ENCODE measurements at places on chromosomes 12 and 14.

- no peak for DNase-seq
These were observed 966.1 kb downstream of the FSCB start for GRCh38 chr14:43540948-43541347.

DNA sequence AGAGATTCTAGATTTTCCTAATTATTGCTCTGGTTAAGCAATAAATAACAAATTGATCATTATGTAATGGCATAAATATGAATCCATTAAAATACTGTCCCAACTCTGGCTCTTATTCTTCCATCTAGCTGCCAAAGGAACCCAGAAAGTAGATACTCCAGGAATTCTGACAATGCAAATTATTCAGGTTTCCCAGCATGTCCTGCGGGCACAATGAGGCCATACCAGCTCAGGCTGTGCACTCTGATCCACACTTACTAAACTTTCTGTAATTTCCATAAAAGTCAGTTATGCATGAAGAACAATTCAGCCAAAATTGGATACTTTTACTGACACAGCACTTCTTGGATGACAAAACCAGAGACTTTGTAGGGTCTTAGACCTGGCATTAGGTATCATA is 576.3 kb downstream of the KCNH5 start:
- DNase-seq, result no peak

DNA sequence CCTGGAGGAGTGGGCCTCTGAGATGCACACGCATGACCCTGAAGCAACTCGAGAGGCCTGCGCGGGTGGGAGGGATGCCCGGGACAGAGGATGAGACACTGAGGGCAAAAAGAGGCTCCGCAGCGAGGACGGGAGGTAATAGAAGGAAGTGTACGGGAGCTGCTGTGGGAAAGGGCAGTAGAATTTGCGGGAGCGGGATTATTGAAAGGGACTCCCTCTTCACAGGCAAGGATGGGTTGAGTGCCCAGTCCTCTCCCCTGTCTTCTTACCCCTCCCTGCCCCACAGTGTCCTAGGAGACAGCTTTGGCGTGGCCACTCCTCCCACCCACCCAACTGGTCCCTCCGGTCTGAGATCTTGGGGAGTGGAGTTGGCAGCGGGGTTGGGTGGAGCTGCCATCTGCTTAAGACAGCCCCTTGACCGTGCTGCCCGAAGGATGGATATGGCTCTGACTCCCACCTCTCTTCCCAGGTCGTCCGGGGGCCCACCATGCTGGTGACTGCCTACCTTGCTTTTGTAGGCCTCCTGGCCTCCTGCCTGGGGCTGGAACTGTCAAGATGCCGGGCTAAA is 15.7 kb upstream of the ESPL1 start:
- DNase-seq, result no peak

DNA sequence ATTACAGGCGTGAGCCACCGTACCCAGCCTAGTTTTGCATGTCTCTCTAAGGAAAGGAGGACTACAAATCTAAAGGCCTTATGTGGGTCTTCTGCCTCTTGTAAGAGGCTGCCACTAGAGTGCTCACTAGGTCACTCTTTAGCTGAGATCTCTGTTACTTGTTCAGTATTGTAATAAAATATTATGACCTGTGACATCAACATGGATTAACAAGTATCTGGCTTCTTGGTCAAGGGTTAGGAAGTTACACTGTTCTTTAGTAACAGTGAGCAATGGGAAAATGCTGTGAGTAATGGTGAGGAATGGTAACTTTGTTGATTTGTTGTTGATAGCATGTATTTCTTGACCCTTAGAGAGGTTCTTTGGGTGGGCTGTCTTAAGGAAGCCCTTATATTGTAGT is 50.5 kb downstream of the ERC1 start:
- DNase-seq, result no peak

- no peak for DNase-seq
These were observed 38.9 kb upstream of the DICER1 start for GRCh38 chr14:95196268-95196667.

- DNase-seq, result no peak
These were observed 375.0 kb downstream of the DPF3 start for GRCh38 chr14:72518809-72519377.

GRCh38 chr12:132245521-132246101 is 83.8 kb downstream of the GALNT9 start:
- DNase-seq, result no peak

- no peak for DNase-seq
These were observed 181.0 kb upstream of the RGS6 start for GRCh38 chr14:71751264-71751663.

- DNase-seq, result no peak
These were observed 59.5 kb upstream of the RNU6-7 start for GRCh38 chr14:32142341-32142740.

DNA sequence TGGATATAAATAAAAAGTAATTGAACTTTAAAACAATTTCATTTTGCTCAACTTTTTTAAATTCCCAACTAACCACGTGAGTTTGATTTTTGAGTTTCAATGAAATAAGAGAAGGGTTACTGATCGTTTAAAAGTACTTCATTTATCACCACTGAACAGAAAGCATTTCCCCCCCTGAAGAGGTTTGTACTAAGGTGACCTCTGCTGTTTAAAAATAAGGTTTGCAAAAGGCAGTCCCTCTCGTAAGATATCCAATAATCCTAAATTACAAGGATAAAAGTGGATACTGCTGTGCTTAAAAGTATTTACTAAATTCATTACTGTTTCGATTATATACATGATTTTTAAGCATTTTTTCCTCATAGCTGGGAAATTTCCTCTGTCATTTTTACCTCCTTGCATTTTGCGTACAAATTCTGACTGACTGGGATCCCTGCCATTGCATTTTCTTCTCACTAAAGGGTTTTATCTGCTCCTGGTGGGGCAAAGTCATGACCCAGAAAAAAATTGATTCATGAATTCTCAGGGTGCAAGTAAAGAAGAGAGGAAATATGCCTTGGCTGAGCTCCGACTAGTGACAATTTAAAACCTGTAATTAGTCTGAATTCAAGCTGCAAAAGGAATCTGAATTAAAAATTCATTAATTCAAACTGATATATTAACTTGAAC is 463.8 kb downstream of the PRKD1 start:
- DNase-seq, result no peak

- DNase-seq, result no peak
These were observed 43.2 kb downstream of the TMTC3 start for GRCh38 chr12:88185279-88185678.

- no peak for DNase-seq
These were observed 4.7 kb downstream of the FLRT2 start for GRCh38 chr14:85534458-85535293.

DNA sequence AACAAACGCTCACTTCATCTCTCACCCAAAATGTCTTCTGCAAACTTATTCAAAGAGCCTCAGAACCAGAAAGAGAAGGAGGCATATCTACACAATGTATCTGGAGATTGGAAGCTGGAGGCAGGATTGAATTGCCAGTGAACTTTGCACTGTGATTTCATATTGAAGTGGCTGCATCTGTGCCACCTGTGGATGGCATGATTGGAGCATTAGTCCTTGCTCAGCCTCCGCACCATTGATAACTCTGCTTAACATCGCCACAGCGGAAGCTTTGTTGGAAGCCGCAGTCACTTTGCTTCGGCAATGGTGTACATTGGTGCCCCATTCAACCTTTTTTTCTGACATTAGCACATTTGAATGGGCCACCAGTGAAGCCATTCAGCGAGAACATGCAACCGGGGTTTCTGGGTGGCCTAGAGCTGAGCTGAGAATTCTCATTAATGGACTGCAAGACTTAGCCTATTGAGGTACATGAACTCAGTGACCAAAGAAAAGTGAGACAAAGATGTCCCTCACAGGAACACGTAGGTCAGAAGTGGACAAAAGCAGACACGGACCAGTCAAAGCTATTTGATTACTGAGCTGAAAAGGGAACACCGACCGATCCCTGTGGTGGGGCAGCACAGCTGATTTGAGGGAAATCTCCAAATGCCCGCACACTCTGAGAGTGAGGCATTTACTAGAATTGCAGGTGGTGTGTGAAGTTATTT is 130.4 kb downstream of the BRMS1L start:
- DNase-seq, result no peak

DNA sequence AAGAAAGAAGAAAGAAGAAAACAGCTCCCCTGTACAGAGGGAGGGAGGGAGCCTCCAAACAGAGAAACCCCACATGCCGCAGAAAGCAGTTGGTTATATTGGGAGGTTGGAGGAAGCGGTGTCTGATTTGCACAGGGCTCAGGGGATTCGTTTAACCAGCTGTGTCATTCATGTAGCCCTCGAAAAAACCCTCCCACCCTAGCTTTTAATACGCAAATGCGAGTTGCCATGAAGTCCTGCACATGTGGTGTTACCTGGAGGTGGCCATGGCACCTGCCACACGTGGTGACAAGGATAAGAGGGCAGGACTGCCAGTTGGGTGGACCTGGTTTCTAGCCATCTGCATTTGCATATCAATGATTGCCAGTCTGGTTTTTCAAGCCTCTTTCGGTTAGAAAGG is 40.9 kb downstream of the TMEM30B start:
- no peak for DNase-seq

GRCh38 chr12:25725931-25726330 is 172.8 kb upstream of the LMNTD1 start:
- DNase-seq, result no peak

DNA sequence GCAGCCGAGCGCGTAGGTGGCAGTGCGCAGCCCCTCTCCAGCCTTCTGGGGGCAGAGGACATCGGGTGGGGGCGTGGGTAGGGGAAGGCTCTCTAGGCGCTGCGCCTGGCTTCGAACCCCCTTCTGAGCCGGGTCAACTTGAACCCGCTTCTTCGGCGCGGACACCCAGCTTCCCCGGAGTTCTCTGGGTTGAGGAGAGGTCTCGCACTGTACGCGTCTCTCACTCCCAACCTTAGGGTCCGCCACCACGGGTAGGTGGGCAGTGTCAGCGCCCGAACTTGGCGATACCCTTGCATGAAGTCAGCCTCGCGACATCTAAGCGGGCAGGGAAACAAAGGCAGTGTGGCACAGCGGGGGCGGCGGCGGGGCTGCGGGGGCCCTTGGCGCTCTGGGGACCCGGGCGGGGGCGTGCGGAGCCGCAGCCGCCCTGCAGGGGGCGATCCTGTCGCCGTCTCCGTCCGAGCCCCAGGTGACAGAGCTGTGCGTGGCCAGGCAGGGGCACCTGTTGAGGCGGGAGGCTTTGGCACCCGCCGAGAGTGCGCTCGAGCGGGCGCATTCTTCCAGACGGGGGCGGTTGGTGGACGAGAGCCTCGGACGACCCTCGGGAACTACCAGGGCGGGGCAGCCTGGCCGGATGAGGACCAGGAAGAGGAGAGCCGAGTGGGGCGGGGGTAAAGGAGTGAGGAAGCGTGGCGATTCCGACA is 1.1 kb downstream of the GALNT16 start:
- no peak for DNase-seq

GRCh38 chr12:105698075-105698474 is 367.6 kb downstream of the C12orf75 start:
- DNase-seq, result no peak

GRCh38 chr12:87344699-87345098 is 684.5 kb downstream of the C12orf50 start:
- DNase-seq, result no peak

DNA sequence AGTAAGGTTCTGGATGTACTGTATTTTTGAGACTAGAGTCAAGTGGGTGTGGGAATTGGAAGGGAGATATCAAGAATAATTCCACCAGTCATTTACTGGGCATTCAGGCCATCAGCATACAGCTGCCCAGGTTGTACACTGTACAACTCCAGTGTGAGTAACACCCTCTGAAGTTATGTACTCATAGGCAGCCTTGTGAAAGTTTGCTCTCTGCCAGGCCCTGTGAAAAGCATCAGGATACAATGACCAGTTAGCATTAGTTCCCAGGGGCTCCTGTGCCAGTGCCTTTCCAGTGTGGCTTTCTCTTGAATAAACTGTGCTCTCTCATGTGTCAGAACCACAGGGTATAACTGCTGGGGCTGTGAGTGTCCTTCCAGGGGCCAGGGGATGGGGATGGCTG is 89.7 kb downstream of the LGMN start:
- DNase-seq, result no peak

- peak; percentile 5 for DNase-seq
These were observed 9.5 kb upstream of the LTA4H start for GRCh38 chr12:96044943-96045290.

- no peak for DNase-seq
These were observed 8.9 kb upstream of the RBM25 start for GRCh38 chr14:73049428-73049827.

- no peak for DNase-seq
These were observed 65.4 kb downstream of the RBM19 start for GRCh38 chr12:113900716-113901115.

DNA sequence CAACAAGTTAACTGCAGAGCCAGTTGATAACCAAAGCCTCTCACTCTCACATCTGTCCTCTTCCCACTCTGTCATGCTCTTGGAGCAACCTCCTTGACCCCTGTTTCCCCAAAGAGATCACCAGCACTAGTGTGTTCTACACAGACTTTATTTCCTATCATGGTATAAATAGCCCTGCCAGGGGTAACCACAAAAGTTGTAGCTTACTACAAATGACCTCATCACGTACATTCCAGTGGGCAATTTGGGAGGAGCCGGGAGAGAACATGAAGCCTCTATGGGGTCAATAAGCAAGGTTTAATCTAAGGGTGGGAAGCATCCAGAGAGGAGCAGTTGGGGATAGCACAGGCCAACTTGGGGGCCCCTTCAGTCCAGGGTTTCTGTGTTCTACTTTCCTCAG is 186.5 kb downstream of the KCNA5 start:
- no peak for DNase-seq

GRCh38 chr14:105142651-105143450 is 25.7 kb downstream of the JAG2 start:
- DNase-seq, result no peak

DNA sequence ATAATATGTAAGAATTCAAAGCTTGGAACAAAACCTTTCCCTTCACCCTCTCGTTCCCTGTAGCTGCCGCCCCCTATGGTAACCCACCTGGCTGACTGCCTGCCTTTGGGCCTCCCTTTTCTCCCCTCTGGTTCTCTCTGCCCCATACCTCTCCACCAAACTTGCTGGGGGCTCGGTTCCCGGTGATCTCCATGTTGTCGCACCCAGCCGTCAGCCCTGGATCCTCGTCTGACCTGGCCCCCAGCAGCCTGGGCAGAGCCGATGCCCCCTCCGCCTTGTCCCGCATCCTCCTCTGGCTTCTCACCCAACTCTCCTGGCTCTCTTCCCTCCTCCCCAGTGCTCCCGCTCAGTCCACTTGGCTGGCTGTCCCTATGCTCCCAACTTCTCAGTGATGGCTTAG is 4.5 kb downstream of the CYP46A1 start:
- no peak for DNase-seq

DNA sequence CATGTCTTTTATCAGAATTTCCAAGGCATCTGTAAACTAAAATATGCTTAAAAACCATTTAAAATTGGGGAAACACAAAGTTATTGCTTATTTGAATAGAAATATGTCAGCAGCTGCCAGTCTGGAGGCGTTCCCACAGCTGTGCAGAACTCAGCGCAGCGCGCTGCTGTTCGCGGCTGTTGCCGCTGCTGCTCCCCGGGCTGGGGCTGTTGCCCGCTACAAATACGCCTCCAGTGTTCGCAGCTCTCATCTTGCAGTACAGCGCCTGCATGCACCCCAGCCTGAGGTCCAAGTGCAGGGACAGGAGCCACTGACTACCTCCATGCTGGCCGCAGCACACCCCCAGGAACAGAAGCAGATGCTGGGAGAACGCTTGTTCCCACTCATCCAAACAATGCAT is 216.2 kb downstream of the SLC16A7 start:
- DNase-seq, result no peak

GRCh38 chr12:45388545-45388944 is 172.7 kb downstream of the ANO6 start:
- DNase-seq, result no peak

- no peak for DNase-seq
These were observed 56.9 kb downstream of the MAP4K5 start for GRCh38 chr14:50475460-50475859.

GRCh38 chr12:82973592-82973991 is 286.9 kb downstream of the TMTC2 start:
- no peak for DNase-seq

- DNase-seq, result no peak
These were observed 16.1 kb upstream of the EIF4B start for GRCh38 chr12:52990206-52990605.

All from GF-D8 (cell line).